ENCODE measurements at places on chromosomes 7 and 10. TPM values are rescaled to one million over a fixed set of nuclear protein-coding genes. Genes with fewer than 3 reads are reported as not detected.

CHRM2 gene
- not detected for total RNA-seq

PKD2L1 gene
- total RNA-seq = not detected

TBC1D12 gene
- total RNA-seq = 5.5 TPM

PPP1R3C gene
- 36.7 TPM for total RNA-seq

MKX gene
- 0.08 TPM for total RNA-seq

TWIST1 gene
- 31.1 TPM for total RNA-seq

PAX4 gene
- total RNA-seq = not detected

Measured in smooth muscle cell of the coronary artery (primary cell).